ENCODE measurements at places on chromosomes 2 and 18.

DNA sequence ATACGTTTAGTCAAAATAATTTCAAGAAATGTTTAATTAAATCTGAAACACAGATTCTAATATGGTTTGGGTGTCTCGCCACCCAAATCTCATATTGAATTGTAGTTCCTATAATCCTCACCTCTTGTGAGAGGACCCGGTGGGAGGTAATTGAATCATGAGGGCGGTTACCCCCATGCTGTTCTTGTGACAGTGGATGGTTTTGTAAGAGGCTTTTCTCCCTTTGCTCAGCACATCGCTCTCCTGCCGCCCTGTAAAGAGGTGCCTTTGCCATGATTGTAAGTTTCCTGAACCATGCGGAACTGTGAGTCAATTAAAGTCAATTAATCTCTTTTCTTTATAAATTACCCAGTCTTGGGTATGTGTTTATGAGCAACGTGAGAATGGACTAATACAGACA, 1045.1 kb upstream of the POU3F3 start:
- DNase-seq = no peak

GRCh38 chr18:26655525-26656430, 107.4 kb upstream of the KCTD1 start:
- peak; percentile 77 for DNase-seq

DNA sequence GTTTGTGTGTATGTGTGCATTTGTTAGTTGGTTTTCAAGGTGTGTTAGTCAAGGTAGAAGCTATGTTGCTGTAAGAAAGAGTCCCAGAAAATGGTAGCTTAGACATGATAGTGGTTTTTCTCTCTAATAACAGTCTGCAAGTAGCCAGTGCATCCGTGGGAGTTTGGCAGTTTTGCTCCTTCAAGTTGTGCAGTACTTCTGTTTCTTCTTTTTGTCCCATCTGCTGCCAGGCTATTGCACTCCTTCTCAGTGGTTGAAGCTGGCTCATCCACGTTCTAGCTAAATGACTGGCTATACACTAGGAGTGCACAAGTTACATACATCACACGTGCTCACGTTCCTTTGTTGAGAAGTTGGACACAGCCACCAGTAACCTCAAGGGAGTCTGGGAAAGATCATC, 134.7 kb downstream of the ASXL3 start:
- DNase-seq = no peak

GRCh38 chr2:96954011-96954846, 32.2 kb downstream of the FAM178B start:
- no peak for DNase-seq
